ENCODE measurements at places on chromosomes 3 and 15. TPM values are rescaled to one million over a fixed set of nuclear protein-coding genes. Genes with fewer than 3 reads are reported as not detected.

The CHST13 gene
- total RNA-seq = 0.32 TPM

The C3orf22 gene
- not detected for total RNA-seq

The MOBP gene
- 0.05 TPM for total RNA-seq

The SUCLG2 gene
- total RNA-seq = 72.8 TPM

The CCDC39 gene
- not detected for total RNA-seq

DNA sequence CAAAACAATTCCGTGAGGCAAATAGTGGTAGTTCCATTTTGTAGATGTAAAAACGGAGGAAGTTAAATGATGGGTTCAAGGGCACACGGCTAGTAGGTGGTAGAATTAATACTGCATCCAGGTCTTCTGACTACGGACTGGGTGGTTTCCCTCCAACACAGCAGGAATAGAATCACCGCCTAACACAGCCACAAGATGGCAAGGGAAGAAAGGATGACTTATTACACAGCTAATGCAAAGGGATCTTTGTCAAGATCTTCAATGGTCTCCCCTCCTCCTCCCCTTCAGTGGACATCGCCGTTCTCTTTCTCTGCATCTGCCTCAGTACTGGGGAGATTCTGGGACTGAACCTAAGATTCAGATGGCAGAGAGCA, 524 bp upstream of the TOPBP1 start:
- DNase-seq = no peak

- DNase-seq = no peak
Observed at GRCh38 chr3:177883957-177884356, 652.3 kb upstream of the KCNMB2 start.

DNA sequence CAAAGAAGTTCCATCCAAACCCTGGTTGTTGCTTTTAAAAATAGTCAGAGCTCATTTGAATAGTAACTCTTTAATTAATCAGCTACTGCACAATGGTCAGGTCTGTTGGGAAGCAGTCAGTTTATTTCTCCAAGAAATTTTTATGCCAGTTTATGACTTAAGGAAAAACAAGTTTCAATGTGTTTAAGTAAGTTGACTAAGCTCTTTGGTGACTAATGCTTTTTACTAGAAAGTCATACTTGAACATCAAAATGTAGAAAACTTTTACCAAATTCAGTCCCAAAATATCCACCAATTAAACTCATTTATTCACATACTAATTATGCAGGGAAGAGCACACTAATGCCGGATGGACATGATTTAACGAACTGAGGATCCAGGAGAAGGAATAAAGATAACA, 22.1 kb downstream of the PRICKLE2 start:
- DNase-seq = no peak

GRCh38 chr3:50519471-50520089, 16.1 kb upstream of the CACNA2D2 start:
- no peak for DNase-seq

DNA sequence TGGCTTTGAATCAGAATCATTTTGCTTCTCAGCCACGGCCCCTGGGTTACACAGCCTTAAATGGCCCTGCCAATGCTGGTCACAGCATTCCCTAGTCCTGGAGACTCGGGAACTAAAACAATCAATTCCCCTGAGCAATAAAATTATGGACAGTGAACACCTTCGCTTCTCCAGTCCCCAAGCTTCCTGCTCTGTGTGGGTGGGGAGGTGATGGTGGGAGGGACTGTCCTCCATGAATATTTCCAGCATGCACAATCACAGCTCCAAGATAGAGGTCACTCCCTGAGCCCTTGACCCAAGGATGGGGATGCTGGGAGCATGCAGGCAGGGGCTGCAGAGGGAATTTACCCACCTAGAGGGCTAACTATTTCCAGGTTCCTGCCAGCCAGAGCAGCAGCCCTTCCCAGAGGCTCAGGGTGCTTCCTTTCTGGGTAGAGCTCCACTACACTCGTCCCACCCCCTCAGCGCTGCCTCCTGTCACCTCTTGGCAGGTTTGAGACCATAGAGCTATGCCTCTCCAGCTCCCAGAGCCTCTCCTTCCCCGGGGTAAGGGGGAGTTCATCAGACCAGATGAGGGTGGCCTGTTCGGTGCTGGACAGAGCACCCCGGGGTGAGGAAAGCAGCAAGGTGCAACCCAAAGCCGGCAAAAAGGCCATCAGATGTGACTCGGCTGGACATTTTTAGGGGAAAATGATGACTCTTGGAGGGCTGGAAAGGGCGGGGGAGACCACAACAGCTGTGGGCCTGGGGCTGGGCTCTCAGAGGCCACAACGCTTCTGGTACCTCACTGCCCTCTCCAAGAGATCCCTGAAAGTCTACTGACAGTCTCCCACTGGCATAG, 14.5 kb upstream of the CCDC33 start:
- no peak for DNase-seq

DNA sequence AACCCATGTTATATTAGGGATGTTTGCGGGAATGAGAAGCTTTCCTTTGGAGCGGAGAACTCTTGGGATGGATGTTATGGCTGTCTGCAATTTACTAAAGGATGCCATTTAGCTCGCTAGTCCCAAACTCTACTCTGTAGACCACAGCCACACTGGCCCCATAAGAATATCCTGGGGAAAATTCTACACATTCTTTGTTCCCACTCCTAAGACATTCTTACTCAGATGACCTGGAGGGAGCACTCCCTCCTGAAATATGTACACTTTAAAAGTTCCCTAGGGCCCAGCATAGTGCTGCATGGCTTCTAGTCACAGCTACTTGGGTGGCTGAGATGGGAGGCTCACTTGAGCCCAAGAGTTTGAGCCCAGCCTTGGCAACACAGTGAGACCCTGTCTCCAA, 288.7 kb upstream of the RORA start:
- no peak for DNase-seq

- DNase-seq = no peak
Observed at GRCh38 chr3:49415931-49416601, 3.8 kb downstream of the TCTA start.

GRCh38 chr3:18190646-18191045, 234.5 kb downstream of the SATB1 start:
- no peak for DNase-seq

GRCh38 chr3:108343491-108343890, 47.1 kb downstream of the HHLA2 start:
- DNase-seq = no peak

- no peak for DNase-seq
Observed at GRCh38 chr3:41324156-41324475, 124.8 kb downstream of the CTNNB1 start.

DNA sequence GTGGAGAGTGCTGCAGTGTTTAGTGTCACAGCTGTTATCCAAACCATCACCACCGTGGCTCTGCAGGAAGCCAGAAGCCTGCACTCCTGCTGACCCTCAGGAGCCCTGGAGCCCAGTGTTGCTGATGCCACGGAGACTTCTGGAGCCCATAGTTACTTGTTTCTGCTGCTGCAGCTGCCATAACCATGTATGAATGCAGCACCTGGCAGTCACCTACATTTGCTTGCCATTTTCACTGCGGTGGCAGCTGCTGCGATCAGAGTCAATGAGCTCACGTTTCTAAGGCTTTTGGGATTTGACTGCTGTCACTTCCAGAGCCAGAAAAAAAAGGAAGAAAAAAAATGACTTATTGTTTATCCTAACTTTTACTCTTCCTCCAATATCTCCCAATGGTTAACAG, 299.2 kb upstream of the THRB start:
- no peak for DNase-seq

- DNase-seq = no peak
Observed at GRCh38 chr3:133996251-133996661, 33.5 kb downstream of the SLCO2A1 start.

DNA sequence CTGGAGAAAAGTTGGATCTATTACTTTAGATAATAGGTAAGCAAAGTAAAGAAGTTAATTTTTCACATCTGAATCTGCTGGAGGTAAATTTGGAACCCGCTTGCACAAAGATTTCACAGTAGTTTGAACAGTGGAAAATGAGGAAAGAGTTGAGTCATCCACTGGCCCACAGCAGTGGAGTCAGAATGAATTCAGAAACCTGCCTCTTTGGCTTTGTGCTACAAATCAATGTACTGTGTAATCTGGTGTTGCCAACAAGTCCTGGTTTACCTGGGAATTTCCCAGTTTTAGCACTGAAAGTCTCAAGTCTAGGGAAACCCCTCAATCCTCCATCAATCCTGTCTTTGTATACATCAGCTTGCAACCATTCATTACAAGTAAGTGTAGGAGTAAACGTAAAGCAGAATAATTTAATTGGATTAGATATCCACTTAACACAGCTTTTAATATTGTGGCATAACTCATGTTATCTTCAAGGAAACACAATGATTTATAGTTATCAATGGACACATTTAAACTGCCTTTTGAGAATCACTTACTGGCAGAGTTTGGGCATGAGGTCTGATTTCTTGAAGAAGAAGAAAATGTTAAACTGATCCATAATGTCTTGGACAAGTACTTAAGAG, 100.6 kb downstream of the DCLK3 start:
- DNase-seq = no peak

DNA sequence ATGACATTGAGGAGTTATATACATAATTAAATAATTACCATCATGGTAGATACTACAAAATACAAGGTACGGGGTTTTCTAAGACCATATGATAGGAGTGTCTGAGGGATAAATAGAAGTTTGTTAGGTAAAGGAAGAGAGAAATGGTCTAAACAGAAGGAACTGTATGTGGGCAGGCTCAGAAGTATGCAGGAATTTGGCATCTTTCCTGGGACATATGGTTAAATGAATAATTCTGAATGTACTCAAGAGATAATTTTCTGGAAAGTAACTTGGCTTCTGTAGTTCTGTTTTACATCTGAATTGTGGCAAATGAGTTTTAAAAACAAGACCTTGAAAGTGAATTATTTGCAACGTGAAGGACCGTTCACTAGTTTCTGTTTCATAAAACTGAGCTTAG, 17.5 kb downstream of the LMCD1 start:
- DNase-seq = no peak

Measured in urinary bladder (tissue), 4 donors.